ENCODE measurements at places on chromosomes 11 and 22. TPM values are rescaled to one million over a fixed set of nuclear protein-coding genes. Genes with fewer than 3 reads are reported as not detected.

TYR gene
- not detected for total RNA-seq

B4GALNT4 gene
- 1.1 TPM for total RNA-seq

C22orf31 gene
- total RNA-seq = not detected

HBG1 gene
- not detected for total RNA-seq

KCNJ4 gene
- total RNA-seq = under 0.01 TPM

CEP126 gene
- 0.66 TPM for total RNA-seq

OR9Q2 gene
- not detected for total RNA-seq

GPHA2 gene
- total RNA-seq = not detected

OVOL1 gene
- total RNA-seq = not detected

MS4A12 gene
- total RNA-seq = not detected
